ENCODE measurements at places on chromosomes 12 and 14. TPM values are rescaled to one million over a fixed set of nuclear protein-coding genes. Genes with fewer than 3 reads are reported as not detected.

The OR4E2 gene
- not detected for total RNA-seq

The MFAP5 gene
- total RNA-seq: 42.0 TPM

DNA sequence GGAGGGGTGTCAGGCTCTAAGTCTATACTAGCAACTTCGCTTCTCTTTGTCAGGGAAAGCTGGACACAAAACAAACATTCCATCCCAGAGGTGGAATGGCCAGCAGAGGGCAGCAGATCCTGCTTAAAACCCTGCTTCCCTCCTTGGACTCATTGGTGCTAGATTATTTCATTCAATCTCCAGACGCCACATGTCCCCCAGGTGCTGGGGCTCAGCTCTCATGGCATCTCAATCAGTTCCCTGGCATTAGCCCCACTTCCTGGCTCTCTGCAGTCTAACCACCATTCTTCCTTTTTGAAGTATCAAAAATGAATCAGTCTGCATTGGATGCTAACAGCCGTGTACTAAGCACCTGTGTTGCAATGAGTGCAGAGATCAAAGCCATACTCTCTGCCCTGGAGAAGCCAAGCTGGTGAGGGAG lies 8.1 kb upstream of the PPP1R1A start:
- H3K27me3 ChIP-seq: no peaks in the 10 kb centered on the region
- no peaks in the 10 kb centered on the region for H3K4me1 ChIP-seq
- no peak overlapping the region for H3K27ac ChIP-seq
- peak; percentile 31 for DNase-seq

DNA sequence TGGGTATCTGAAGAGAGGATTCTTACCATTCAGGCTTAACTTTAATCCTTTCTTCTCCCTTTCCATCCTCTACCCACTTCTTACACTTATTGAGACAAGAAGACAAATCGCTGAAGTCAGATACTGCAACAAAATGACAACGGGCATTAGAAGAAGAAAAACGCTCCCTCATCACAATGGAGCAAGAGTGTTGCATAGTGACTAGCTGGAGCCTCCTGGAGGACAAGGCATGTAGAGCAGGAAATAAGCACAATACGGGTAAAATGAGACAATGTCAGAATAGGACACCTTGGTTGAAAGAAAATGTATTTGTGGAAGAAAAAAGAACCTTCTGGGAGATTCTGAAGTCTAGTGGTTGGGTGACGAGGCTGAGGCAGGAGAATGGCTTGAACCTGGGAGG lies 501.0 kb downstream of the RERGL start:
- DNase-seq: no peak
- H3K27ac ChIP-seq: no peak overlapping the region
- H3K4me3 ChIP-seq: no peak overlapping the region
- H3K4me1 ChIP-seq: no peaks in the 10 kb centered on the region

The ABCD4 gene
- total RNA-seq: 38.2 TPM

The KRT82 gene
- not detected for total RNA-seq

The PPFIBP1 gene
- total RNA-seq: 86.5 TPM

GRCh38 chr14:52061390-52061789 lies 7.5 kb downstream of the NID2 start:
- no peak for DNase-seq
- peak overlapping the region; percentile 41 for H3K27ac ChIP-seq
- no peak overlapping the region for H3K4me3 ChIP-seq
- H3K27me3 ChIP-seq: peaks cover 5% of the 10 kb centered on the region
- no peaks in the 10 kb centered on the region for H3K36me3 ChIP-seq

The C3AR1 gene
- total RNA-seq: 6.6 TPM

DNA sequence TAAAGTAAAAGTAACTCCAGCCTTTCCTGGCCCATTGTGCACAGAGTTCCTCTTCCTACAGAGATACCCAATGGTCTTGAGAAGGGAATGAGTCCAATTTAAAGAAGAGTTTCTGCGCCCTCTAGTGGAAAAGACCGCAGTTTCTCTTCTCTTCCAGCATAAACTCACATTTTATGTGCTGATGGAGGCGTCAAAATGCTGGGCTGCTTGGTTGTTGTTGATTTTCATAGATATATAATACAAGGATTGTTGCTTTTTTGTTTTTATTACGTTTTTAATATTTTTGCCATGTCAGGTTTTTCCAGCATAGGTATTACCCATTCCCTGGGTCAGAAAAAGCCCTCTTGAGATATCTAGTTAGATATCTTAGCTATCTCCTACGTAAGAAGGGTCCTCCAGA lies 356.9 kb upstream of the STXBP6 start:
- no peaks in the 10 kb centered on the region for H3K36me3 ChIP-seq
- H3K4me3 ChIP-seq: no peak overlapping the region
- no peaks in the 10 kb centered on the region for H3K4me1 ChIP-seq
- no peaks in the 10 kb centered on the region for H3K27me3 ChIP-seq

- no peak overlapping the region for H3K27ac ChIP-seq
- H3K4me3 ChIP-seq: no peak overlapping the region
Measured at GRCh38 chr12:88063375-88063774, 34.2 kb upstream of the C12orf50 start.

- H3K36me3 ChIP-seq: no peaks in the 10 kb centered on the region
- H3K27ac ChIP-seq: peak overlapping the region; percentile 88
- no peaks in the 10 kb centered on the region for H3K27me3 ChIP-seq
- no peak for DNase-seq
- no peak overlapping the region for H3K4me3 ChIP-seq
Measured at GRCh38 chr12:48810903-48811431, 7.3 kb upstream of the CACNB3 start.

The PLEKHA5 gene
- 55.5 TPM for total RNA-seq

DNA sequence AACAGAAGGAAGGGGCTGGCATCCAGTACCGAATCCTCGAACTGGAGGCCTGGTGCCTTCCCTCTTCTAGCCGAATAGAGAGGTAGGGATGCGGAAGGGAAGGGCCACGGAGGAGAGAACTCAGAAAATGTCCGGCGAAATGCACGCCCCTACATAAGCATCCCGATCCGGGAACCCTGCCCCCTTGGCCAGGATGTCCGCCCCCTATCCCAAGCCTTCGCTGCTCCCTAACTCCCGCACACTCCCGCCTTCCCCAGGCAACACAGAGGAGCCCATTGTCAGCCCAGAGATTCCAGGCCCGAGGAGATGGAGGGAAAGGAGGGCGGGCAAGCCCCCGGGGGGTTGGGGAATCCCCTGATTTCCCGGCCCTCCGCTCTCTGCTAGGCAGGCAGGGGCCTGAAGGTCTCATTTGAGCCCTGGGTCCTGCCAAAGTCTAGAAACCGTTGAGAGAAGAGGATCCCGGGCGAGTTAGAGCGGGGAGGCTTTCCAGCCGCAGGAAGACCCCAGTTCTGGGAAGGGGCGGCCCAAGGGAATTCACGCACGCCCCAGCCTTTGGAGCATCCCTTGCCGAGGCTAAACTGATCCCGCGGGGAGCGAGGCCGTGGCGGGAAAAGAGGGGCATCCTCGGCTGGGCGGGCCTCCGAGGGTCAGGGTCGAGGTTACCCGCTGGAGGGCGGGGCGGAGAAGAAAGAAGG lies 569 bp upstream of the ARHGEF40 start:
- peaks cover 17% of the 10 kb centered on the region for H3K4me1 ChIP-seq
- H3K36me3 ChIP-seq: no peaks in the 10 kb centered on the region
- H3K4me3 ChIP-seq: peak overlapping the region; percentile 86
- no peak for DNase-seq
- peak overlapping the region; percentile 91 for H3K27ac ChIP-seq

- H3K27ac ChIP-seq: peak overlapping the region; percentile 48
- no peaks in the 10 kb centered on the region for H3K27me3 ChIP-seq
- no peak overlapping the region for H3K4me3 ChIP-seq
- H3K4me1 ChIP-seq: no peaks in the 10 kb centered on the region
- DNase-seq: no peak
- no peaks in the 10 kb centered on the region for H3K36me3 ChIP-seq
Measured at GRCh38 chr12:12977231-12977630, 22.8 kb downstream of the HEBP1 start.

DNA sequence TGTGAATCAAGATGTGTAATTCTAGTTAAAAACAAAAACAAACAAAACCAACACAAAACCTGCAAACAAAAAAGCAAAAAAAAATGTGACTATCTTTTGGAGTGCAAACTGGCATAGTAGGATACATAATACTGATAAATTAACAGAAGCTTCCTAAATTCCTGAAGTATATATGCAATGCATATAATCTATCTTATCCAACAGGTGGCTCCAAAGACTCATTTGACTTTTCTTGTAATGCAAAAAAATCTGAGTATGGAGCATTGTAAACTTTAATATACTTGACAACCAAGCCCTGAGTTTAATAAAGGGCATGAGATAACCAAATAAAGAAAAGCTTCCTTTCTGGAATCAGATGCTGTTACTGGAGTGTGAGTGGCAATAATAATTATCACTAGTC lies 1003.6 kb downstream of the FSCB start:
- no peak overlapping the region for H3K27ac ChIP-seq
- no peaks in the 10 kb centered on the region for H3K4me1 ChIP-seq
- no peak overlapping the region for H3K4me3 ChIP-seq
- no peaks in the 10 kb centered on the region for H3K36me3 ChIP-seq
- no peaks in the 10 kb centered on the region for H3K27me3 ChIP-seq

The PTGDR gene
- 3.2 TPM for total RNA-seq

- no peaks in the 10 kb centered on the region for H3K4me1 ChIP-seq
- H3K27me3 ChIP-seq: no peaks in the 10 kb centered on the region
- DNase-seq: no peak
- peak overlapping the region; percentile 78 for H3K27ac ChIP-seq
Measured at GRCh38 chr12:55844961-55845360, 2.2 kb upstream of the MMP19 start.

DNA sequence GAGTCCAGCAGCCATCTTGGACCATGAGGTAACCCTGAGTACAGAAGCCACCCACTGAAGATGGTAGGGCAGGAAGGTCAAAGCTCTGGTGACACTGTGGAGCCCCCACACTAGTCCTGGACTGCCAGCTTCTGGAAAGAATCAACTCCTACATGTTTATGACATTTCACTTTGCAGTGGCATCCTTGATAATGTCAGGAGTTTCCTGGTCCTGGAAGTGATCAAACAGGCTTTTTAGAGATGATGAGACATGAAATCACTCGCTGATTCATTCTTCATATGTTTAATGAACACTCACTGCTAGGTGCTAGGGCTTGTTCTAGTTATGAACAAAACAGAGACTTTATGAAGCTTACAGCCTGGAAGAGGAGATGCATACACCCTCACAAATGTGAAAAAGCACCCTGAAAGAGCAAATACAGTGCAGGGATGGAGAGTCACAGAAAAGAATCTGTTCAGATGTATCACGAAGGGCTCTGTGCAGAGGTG lies 15.8 kb upstream of the HNF1A start:
- H3K4me1 ChIP-seq: no peaks in the 10 kb centered on the region
- no peaks in the 10 kb centered on the region for H3K27me3 ChIP-seq
- no peak overlapping the region for H3K4me3 ChIP-seq
- no peak overlapping the region for H3K27ac ChIP-seq

- no peak overlapping the region for H3K27ac ChIP-seq
- H3K4me1 ChIP-seq: no peaks in the 10 kb centered on the region
- no peak for DNase-seq
- H3K36me3 ChIP-seq: no peaks in the 10 kb centered on the region
- no peak overlapping the region for H3K4me3 ChIP-seq
- no peaks in the 10 kb centered on the region for H3K27me3 ChIP-seq
Measured at GRCh38 chr12:23621900-23622299, 327.6 kb downstream of the SOX5 start.

The ANO2 gene
- 16.8 TPM for total RNA-seq

DNA sequence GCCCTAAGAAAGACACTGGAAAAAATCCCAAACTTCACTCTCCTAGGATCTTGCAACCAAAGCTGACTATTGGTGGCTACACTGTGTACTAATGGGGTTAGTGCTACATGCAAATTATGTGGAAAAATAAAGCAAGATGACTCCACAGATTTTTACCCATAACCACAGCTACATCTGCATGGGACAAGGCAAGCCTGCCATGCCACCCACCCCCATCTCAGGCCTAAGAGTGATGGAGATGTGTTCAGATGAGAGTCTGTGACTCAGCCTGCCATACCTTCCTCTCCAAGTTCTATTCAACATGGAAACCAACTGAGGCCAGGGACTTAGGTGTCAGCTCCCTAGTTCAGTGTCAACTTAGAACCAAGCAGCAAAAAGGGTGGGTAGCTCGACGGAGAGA lies 206.2 kb downstream of the PELI2 start:
- no peaks in the 10 kb centered on the region for H3K27me3 ChIP-seq
- DNase-seq: no peak
- no peaks in the 10 kb centered on the region for H3K4me1 ChIP-seq
- H3K36me3 ChIP-seq: no peaks in the 10 kb centered on the region
- no peak overlapping the region for H3K27ac ChIP-seq
- H3K4me3 ChIP-seq: no peak overlapping the region

DNA sequence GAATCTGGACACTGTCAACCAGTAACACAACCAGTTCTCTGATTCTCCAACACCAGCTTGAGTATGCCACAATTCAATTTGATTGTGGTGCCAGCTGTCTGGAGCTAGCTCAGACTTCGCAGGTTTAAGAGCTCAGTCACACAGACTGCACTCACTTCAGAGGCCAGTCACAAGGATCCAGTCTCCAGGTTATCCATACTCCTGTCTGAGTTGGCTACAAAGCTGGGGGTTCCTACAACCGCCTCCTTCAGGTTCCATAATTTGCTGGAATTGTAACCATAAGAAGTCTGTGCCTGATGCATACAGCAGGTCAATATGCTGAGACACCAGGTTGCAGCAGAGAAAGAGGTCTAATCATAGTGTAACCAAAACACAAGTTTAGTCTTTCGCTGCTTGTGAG lies 70.5 kb upstream of the CPSF6 start:
- H3K4me1 ChIP-seq: no peaks in the 10 kb centered on the region
- no peak overlapping the region for H3K4me3 ChIP-seq
- no peaks in the 10 kb centered on the region for H3K36me3 ChIP-seq
- H3K27ac ChIP-seq: no peak overlapping the region
- no peaks in the 10 kb centered on the region for H3K27me3 ChIP-seq
- DNase-seq: no peak

The KLRG1 gene
- 3.8 TPM for total RNA-seq

The OR10AD1 gene
- total RNA-seq: not detected

- H3K27ac ChIP-seq: no peak overlapping the region
- no peaks in the 10 kb centered on the region for H3K27me3 ChIP-seq
- H3K4me3 ChIP-seq: no peak overlapping the region
- H3K36me3 ChIP-seq: no peaks in the 10 kb centered on the region
- no peak for DNase-seq
Measured at GRCh38 chr12:28424965-28425364, 234.7 kb downstream of the CCDC91 start.

- DNase-seq: peak; percentile 51
- H3K4me3 ChIP-seq: no peak overlapping the region
- H3K4me1 ChIP-seq: no peaks in the 10 kb centered on the region
- H3K27me3 ChIP-seq: no peaks in the 10 kb centered on the region
Measured at GRCh38 chr14:51333901-51334521, 94.0 kb downstream of the TMX1 start.
